ENCODE measurements at places on chromosomes 13 and 19. TPM values are rescaled to one million over a fixed set of nuclear protein-coding genes. Genes with fewer than 3 reads are reported as not detected.

DNA sequence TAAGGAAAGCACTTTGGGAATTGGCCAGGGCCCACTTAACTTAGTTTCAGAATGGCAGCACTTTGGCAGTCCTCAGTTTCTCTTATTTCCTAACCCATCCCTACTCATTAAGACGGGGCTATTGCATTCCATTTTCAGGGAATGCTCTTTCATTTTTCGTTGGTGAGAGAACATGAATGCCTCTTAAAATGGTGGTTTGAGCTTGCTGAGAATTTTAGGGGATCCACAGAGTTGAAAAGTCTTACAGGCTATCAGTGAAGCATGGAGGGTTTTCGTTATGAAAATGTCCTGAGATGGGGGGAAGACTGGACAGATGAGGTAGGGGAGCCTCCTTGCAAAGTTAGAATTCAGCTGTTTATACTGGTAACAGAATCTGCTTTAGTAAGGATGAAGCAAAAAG, 71.4 kb downstream of the LRCH1 start:
- no peak for DNase-seq

GRCh38 chr13:44293908-44294735, 79.5 kb upstream of the SERP2 start:
- no peak for DNase-seq

- DNase-seq: no peak
Measured at GRCh38 chr13:95118541-95119324, 182.5 kb downstream of the ABCC4 start.

DNA sequence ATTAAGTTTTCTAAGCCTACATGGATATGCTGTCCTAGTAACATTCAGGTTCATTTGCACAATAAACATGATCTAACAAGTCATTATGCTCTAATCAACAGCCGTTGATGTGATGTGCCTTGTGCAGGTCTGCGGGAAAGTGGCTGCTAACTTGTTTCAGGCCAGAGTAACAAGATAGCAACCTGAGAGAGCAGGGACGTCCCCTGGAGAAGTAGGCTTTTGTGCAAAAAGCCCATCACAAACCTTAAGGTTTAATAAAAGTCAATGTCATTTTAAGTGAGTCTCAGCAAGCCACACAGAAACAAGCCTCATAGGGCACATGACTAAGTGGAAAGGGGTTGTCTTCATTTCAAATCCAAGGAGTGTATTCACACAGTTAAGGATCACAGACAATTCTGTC, 17.6 kb downstream of the FOXO1 start:
- DNase-seq: no peak

DNA sequence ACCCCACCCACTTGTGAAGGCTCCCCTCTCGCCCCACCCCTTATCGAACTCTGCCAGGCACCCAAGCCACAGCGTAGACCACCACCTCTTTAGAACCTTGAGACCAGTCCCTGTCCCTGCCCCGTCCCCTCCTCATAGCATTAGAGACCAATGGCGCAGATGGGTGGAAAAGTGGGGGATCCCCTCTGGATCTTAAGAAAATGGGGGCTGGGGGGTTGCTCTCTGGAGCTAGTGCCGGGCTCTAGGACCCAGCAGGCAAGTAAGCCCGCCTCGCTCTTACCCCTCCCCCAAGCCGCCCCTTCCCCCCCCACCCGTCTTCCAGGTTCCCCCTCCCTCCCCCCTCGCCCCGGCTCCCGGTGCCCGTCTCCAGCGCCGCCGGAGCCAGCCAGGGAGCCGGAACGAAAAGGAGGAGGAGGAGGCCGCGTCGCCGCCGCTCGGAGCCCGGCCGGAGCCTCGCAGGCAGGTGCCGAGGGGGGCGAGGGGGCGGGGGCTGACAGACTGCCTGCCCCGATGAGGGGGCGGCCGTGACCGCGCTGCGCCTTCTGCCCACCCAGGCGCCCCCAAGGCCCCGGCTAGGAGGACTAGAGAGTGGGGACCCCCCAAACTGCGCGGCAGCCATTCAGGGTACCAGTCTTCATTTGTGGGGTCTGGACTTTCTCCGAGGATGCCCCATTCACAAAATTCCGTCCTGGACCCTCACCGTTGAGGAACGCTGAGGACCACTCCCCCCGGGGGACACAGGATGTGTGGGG, at the start of gene SPRED3:
SPRED3 (plus strand) TSS at position 349 of the 752 bp plus-strand sequence. CDS start 1,606 bp downstream, outside the sequence.
- no peak for DNase-seq

- DNase-seq: peak; percentile 9
Measured at GRCh38 chr19:43470288-43470687, 4.9 kb upstream of the LYPD3 start.

GRCh38 chr19:5333581-5334365, 6.8 kb downstream of the PTPRS start:
- no peak for DNase-seq

DNA sequence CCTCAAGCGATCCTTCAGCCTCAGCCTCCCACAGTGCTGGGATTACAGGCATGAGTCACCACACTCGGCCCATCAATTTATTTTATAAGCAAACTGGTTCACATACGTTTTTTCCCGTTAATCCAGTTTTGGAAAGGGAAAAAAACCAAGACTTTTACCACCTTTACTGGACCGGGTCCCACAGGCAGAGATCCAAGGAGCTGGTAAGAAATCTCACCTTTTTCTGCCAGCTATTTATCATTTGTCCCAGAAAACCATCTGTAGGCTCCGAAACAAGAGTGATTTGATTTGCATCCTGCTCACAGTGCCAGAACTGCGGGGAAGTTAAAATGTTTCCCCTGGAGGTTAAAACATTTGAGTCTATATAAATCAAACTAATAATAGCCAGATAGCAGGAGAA, 6.3 kb upstream of the FUT2 start:
- no peak for DNase-seq

GRCh38 chr13:111953546-111954178, 113.3 kb upstream of the SOX1 start:
- DNase-seq: no peak

GRCh38 chr13:28624707-28625432, 34.1 kb upstream of the POMP start:
- no peak for DNase-seq

DNA sequence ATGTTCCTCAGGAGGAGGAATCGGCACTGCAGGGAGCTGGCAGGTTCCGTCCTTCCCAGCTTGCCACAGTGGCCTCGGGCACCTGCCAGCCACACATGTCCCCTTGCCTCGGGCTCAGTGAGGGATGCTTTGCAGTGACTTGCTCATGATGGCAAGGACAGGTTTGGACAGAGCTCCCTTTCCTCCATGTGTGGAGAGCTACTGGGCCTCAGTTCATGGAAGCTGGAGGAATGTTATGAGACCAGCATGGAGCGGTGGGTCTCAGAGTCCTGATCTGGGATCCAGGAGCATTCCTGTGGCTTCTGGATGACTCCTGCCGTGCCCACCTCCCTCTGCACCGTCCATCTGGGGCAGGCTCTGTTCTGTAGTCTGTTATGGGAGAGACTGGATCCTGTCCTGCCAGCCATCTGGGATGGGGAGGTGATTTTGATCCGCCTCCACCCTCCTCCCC, 59.2 kb downstream of the SIPA1L3 start:
- no peak for DNase-seq

DNA sequence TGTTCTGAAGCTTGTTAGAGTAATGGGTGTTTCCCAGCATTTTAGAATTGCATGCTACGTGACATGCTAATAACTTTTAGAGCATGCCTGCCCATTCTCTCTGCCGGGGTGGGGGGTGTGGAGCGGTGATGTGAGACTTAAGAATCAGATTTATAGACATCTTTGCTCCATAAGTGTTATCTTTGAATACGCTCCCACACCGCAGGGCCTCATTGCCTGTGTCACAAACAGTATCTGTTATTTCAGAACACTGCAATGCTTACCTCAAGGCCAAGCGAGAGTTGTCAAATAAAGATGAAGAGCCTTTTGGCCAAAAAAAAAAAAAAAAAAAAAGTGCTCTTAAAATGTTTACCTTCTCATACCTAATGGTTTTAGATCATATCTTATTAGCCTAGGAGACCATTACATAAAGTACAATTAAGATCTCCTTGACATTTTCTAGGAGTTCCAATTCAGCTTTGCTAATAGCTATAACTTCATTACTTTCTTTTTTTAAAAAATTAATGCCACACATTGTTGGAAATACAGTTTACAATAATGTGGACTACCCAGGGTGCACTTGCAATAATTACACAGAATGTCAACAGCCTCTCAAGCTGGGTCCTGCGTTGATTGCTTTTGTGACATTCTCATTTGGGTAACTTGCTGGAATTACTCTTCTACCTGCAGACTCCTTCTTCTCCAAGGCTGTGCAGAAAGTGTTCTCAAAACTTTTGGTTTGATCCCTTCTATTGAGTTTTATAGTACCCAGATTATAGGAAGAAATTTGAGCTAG, 525.3 kb downstream of the KLF12 start:
- DNase-seq: no peak

Gene ELAVL3
- polyA plus RNA-seq: not detected

Gene SLC7A9
- not detected for polyA plus RNA-seq

Gene PRTN3
- not detected for polyA plus RNA-seq
